ENCODE measurements at places on chromosomes 1 and 21.

GRCh38 chr1:154598871-154599635, 8.9 kb downstream of the ADAR start:
- no peak for ATAC-seq

- ATAC-seq: no peak
These were observed 18.8 kb downstream of the TNFRSF9 start for GRCh38 chr1:7921796-7922195.

DNA sequence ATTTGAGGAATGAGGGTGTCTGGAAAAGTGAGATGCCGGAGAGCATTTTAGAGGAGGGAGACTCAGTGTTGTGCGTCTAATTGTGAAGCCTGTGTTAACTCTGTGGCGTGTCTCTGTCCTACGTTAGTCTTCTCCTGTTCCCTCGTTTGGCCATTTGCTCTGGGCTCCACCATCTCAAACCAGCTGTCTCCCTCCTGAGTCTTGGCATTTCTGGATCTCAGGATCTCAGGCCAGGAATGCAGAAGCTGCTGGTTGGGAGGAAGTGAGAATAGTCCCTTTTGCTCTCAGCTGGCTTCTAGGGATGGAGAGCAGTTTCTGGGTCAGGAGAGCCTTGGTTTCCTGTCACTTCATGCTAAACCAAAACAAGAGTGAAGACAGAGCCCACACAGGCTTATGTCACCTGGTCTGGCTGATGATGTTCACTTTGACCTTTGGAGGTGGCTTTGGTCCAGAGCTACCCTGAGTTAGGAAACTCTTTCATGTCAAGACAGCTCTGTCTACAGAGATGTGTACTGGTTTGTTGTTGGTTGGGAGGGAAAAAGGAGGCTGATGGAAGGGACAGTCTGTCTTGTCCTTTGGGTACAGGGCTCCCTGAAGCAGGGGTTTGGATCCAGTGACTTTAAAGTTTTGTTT, 859 bp downstream of the NFASC start:
- peak; percentile 19 for ATAC-seq

DNA sequence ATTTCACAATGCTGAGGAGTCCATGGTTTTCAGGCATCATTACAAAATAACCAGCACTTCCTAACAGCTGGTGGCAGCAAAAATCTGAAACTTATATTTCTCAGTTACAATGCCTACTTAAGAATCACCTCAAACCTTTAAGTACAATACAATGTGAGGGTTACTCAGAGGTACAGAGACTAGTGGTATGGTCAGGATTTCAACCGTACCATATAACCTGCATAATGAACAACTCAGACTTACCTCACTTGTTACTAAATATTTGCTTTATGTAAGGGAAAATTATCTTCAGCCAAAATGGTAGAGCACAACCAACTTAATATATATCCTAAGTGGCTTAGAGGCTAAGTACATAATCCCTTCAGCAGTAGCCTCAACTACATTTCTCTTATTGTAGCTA, 344.5 kb downstream of the SMYD3 start:
- ATAC-seq: no peak

DNA sequence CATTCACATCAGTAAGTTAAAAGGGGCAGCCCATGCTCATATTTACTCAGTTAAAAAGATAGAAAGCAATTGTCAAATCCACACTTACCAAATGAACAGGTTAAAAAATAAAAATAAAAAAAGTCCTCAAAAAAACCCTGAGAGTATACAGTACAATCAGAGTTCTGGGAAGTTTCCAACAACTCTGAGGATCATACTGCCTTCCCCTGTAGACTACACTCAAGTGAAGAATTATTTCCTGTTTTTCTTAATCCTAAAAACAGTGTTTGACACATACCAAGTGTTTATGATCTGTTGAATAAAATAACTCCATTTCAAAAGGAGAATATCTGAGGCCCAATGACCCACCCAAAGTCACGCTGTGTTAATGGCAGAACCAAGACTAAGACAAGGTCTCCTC, 61.8 kb downstream of the INTS7 start:
- no peak for ATAC-seq

DNA sequence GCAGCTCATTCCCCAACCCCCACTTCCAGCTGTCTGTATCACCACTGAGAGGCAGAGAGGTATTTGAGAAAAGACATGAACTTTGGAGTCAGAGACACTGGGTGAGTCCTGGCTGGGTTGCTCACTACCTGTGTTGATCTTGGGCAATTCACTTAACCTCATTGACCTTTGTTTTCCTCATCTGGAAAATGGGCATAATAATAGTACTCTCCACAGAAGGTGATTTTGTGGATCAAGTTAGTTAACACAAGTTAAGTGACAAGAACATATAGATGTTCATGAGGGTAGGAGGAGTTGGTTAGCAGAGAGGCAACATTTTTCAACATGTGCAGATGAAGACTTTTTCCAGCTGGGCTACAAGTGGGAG, 17.1 kb upstream of the ETV3L start:
- ATAC-seq: no peak

DNA sequence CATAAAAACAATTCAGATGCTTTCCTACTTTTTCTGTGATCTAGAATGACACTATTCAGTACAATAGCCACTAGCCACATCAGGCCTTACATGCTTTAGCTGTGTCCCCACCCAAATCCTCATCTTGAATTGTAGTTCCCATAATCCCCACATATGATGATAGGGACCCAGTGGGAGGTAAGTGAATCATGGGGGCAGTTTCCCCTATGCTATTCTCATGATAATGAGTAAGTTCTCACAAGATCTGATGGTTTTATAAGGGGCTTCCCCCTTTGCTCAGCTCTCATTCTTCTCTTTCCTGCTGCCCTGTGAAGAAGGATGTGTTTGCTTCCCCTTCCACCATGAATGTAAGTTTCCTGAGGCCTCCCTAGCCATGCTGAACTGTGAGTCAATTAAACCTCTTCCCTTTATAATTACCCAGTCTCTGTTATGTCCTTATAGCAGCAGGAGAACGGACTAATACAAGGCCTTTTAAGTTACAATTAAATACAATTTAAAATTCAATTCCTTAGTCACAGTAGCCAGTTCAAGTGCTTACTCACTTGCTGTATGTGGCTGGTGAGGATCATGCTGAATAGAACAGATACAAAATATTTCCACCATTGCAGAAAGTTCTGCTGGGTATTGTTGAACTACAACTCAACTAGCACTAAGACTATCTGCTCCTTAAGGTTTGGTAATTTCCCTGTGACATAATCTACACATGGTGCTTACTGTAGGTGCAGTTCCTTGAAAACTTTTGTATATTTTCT, 106.7 kb downstream of the SCMH1 start:
- ATAC-seq: no peak

GRCh38 chr1:180026556-180026955, 71.9 kb downstream of the CEP350 start:
- ATAC-seq: no peak

Measured in gastroesophageal sphincter (tissue), 4 donors.